ENCODE measurements at places on chromosomes 4 and X.

DNA sequence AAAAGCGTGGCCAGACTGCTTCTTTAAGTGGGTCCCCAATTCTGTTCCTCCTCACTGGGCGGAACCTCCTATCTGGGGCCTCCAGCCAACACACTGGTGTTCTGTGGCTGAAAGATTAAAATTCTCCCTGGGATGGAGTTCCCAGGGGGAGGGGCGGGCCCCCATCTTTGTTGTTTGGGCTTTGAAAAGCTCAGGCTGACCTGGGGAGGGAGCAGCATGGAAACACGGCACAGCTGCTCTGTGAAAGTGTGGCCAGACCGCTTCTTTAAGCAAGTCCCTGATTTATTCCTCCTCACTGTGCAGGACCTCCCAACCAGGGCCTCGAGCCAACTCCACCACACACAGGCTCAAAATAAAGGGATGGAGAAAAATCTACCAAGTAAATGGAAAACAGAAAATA, 219.5 kb downstream of the TMEM47 start:
- DNase-seq, result no peak

- DNase-seq, result no peak
These were observed 47.0 kb upstream of the MID1IP1 start for GRCh38 chrX:38754102-38754790.

- DNase-seq, result no peak
These were observed 61.7 kb downstream of the TMA16 start for GRCh38 chr4:163556177-163556576.

DNA sequence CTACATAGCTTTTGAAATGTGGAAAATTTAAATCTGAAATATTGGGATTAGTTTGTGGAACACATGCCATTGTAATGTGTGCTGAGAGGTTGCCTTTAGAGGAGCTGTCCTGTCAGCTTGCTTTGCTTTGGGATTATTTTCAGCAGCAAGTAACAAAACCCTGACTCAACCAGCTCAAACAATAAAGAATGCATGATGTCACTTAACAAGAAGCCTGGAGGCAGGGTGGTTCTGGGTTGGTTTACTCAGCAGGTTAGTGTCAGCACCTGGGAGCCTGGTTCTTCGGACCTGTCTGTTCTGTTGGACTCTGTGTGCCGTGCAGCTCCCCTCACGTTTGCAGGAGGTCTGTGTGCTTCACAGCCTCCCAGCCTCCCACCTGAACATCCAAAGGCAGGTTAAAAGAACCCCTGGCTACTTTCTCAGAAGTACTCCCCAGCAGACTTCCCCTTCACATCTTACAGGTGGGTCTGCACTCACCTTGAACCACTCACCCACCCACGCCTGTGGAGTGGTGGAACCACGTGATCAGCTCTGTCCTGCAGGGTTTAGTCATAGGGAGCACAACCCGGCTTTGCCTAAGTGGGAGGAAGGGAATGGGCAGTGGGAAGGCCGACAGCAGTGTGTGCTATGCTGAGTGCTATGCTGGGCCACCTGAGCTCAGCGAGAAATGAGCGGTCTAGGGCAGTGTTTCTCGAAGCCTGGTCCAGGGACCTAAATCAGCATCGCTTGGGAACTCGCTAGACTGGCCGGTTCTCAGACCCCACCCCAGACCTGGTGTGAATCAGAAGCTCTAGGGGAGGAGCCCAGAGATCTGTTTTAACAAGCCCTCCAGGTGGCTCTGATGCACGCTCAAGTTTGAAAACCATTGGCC, 20.4 kb downstream of the TMEM131L start:
- no peak for DNase-seq

DNA sequence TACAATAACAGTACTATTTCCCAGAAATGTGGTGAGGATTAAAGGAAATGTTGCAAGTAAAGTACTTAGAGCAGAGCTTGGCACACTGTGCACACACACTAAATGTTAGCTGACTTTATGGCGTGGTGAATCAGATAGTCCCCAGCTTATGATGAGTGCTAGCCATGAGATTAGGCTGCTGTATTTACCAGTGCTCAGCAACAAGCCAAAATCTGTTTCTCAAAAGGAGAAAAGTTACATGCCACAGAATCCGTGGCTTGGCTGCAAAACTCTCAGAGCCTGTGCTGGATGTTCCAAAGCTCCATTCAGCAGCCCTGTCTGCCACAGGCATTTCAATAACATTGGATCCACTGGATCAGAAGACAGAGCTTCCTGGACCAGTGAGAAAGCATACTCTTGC, 12.8 kb upstream of the STBD1 start:
- DNase-seq, result no peak

DNA sequence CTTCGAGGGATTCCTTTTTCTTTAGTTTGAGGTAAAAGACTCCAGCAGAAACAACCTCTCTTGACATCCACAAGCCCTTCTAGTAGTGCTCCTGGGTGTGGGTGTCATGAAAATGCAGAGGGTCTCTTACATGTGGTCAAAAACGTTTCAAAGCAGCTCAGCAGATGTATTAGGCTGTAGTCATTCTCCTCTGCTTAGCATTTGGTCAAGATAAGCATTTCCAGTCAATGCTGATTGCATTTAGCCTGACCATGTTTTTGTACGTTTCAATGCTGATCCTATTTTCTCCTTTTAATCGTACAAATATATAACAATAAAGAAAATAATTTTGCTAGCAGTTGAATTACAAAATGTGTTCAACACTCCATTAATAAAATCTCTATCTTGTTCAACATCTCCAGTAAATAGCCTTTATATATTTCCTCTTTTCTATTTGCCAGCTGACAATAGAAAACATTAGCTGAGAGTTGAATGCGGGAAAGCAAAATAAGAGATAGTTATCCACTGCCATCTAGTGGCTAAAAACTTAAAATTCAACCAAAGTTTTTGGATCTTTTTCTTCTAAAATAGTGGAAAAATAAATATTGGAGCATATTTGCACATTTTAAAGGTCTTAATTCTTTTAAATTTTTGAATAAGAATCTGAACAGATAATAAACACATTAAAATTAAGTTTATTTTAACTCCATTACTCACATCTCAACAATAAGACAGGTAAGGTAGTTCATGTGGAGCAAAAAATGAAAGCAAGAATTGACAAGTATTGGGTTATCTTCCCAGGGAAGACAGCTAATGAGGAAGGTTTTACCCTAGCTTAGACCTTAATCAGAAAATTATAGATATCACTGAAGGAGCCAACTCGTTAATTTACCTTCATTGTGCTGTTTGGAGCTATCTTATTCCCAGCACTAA, 15.2 kb upstream of the PACRGL start:
- no peak for DNase-seq

GRCh38 chrX:115393271-115393670, 103.8 kb downstream of the LUZP4 start:
- DNase-seq, result no peak

DNA sequence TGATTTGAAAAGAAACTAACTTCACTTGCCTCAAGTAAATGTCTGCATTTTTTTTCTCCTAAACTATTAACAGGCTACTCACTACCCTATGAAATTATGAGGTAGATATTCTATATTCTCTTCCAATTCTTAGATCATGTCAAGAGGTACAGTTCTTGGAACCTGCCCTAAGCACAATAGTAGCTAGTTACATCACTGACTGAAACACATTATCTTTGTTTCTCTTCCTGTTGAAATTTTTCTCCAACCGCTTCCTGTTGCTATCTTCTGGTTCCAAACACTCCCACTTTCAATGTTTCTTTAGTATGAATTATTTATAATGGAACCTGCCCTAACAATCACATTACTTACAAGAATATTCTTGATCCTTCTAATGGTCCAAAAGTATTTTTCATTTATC, 5.0 kb upstream of the BANK1 start:
- DNase-seq, result no peak

GRCh38 chr4:169070071-169070894, 60.2 kb upstream of the CBR4 start:
- no peak for DNase-seq

DNA sequence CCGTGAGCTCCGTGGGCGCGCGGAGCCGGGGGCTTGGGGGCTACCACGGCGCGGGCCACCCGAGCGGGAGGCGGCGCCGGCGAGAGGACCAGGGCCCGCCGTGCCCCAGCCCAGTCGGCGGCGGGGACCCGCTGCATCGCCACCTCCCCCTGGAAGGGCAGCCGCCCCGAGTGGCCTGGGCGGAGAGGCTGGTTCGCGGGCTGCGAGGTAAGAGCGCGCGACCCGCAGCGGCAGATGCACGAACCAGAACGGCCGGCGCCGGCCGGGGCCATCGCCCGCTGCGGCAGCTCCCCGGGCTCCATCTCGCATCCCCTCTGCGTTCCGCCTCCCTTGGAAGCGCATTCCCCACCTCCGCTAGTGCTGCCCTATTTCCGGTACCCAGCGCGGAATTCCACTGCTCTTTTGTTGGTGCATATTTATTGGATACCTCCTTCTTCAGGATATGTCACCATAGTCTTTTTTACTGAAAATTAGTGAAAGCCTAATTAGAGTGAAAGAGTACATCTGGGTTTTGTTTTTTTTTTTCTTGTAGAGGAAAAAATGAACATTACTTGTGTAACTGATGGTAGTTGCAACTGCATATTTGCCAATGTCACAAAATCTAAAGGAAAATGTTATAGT, 797 bp downstream of the PKD2 start:
- no peak for DNase-seq

- DNase-seq, result no peak
These were observed 1.1 kb upstream of the UBE2D3 start for GRCh38 chr4:102828497-102828808.

DNA sequence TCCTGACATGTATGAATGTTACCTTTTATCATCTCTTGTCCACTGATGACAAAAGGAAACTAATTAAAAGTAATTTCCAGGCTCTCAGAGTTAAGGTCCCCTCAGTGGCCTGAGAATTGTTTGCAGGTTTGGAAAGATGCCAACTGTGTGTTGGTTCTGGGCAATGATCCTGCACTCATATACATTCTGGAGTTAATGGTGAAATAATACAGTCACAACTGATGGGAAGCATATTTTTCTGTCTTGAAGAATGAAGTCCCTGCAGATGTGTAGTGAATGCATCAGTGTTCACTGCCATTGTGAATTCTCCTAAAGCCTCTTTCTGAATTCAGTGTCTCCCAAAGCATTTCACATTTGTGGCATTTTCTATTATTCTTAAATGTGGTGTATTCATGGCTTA, 238.1 kb upstream of the PPP1R2C start:
- DNase-seq, result no peak

- DNase-seq, result no peak
These were observed 629.7 kb downstream of the PCDH7 start for GRCh38 chr4:31349907-31350306.

DNA sequence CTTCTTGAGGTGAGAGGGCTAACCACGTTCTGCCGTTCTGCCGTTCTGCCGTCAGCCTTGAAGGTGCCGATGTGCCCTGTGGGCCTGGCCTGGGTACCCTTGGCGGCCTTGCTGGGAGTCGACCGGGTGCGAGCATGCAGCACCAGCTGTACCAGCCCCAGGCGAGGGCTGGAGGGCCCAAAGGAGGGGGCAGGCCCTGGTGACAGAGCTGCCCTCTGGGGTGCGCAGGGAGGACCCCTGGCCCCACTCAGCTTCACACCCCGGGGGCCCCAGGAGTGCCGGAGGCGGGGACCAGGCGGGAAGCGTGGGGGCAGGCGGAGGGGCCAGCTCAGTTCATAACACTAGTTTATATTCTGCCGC, 22.1 kb downstream of the UVSSA start:
- DNase-seq, result no peak

DNA sequence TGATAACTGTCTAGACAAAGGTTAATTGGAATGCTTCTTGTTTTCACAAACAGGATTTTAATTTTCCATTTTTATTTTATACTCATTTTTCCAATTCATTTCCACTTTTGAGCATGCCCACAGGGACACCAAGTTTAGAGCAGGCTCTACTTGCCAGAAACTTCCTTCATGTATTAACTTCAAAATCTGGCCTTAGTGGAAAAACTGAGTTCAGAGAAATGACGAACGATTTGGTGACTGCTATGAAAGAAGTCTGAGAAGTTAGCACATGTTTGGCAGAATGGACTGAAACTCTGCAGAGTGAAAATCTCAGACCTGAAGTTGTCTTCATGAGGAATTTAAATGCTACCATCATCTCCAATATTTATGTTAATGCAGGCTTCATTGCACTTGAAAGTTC, 214.1 kb downstream of the THOC2 start:
- DNase-seq, result no peak

All from activated gamma-delta T cell treated with anti-CD3 and anti-CD28 coated beads, Interleukin-2, amount 50 U/mL, for 16 hours (primary cell).